Jurkat, Clone E6-1 (cell line): ENCODE measurements at places on chromosomes 6 and 20.

- DNase-seq, result no peak
Measured at GRCh38 chr6:12090714-12091113, 78.6 kb downstream of the HIVEP1 start.

DNA sequence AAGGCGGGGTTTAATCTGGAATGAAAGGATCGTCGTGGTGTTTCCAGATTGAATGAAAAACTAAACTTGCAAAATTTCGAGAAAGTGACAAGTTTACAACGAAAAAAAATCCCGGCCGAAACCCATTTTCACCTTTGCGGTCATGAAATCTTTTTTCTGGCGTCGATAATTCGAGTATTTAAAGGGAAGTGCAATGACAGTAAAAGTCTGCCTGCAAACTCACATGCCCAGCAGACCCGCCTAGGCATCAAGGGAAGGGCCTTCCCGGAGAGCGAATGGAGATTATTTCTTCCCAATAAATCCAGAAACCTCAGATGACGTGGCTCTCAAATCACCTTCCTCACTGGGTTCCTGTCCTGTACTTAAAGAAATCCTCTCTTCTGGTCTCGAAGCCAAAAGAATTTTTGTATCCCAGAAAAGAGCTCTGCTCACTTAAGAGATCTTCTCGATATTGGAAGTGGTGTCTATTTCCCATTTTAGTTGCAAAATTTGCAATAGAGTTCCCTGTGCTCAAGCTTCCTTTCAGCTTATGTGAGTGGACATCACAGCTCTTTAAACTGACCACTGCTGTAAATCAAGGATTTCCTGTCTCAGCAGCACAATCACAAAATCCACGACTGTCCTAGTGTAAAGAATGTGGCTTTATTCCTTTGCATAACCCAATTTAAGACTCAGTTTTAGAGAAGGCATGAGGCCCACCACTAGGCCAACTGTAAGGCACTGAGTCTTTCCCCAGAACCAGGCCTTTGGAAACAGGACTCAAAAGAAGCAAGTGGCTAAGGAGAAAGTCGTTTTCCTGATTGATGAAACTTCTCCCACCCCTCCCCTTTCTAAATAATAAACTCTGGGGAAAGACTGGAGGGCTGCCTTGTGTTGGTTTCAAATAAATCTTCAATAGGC is 3.9 kb downstream of the OLIG3 start:
- no peak for DNase-seq

- no peak for DNase-seq
Measured at GRCh38 chr20:40495956-40496355, 193.1 kb downstream of the MAFB start.

DNA sequence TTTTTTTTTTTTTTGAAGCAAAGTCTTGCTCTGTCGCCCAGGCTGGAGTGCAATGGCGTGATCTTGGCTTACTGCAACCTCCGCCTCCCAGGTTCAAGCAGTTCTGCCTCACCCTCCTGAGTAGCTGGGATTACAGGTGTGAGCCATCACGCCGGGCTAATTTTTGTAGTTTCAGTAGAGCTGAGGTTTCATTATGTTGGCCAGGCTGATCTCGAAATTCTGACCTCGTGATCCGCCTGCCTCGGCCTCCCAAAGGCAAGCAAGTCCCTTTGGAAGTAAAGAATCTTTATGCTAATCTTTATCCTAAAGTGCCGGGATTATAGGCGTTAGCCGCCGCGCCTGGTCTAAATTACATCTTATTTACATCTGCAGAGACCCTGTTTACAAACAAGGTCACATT is 1.5 kb downstream of the PSMG4 start:
- no peak for DNase-seq

GRCh38 chr6:43436577-43437282 is 9.4 kb downstream of the ABCC10 start:
- no peak for DNase-seq

DNA sequence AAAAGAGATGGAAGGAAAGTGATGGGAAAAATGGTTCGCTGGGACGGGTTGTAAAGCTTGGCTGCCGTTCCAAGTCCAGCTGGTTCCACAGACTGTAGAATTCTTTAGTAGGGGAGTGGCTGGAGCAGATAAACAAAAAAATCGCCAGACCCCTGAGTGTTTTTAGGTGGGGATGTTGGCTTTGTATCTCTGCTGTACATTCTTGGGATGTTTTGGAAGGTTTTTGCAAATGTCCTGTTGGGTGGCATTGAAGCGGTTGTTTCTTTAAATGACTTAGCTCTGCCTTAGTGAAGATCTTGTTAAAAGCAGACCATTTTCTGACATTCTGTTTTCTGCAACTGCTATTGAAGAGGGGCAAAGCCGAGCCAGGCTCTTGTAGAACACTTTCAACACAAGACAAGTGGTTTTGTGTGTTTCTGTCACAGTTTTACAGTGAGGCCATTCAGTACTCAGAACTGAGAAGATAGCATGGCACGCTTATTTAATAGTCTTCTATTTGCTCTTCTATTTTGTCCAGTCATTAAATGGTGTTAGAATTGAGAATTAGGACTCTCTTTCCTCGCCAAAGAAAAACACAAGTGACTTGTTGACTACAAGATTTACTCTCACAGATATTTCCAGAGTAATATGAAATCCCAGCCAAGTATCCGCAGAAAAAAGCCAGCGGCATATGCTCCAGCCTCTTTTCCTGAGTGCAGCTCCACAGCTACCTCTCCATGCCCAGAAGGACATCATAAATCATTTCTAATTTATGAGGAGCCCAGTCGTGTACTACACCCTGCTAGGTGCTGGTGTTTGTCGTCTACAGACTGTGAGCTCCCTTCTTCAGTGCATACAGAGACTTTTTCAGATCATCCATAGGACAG is 65.8 kb downstream of the PHACTR2 start:
- no peak for DNase-seq

- no peak for DNase-seq
Measured at GRCh38 chr6:13318821-13319220, 9.5 kb downstream of the TBC1D7 start.

DNA sequence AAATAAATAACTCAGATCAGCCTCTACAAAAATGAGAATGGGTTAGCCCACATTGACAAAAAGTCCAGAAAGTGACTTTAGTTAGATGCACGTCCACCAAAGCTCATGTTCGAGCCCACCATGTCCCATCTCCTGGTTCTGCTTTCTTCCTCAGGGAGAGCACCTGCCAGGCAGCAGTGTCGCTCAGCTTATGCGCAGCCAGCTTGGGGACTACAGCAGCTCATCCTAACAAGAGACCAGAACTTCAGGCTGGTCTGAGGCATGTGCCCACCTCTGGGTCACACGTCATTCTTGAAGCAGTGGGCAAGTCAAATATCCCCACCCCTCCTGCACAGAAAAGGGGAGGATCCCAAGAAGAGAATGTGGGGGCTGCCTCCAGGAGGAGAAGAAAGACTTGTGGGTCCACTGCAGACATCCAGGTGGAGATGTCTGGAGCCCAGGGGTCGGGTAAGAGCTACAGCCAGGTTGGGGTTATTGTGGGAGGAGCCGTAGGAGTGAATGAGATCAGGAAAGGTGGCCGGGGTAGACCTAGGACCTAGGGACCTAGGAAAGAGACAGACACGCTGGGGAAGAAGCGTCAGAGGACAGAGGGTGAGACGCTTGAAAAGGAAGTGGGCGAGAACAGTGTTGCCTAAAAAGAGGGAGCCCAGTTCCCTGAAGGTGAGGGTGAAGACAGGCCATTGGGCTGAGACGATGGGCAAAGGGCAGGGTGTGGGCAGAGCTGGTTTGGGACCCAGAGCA is 52.5 kb downstream of the SSR1 start:
- DNase-seq, result no peak

DNA sequence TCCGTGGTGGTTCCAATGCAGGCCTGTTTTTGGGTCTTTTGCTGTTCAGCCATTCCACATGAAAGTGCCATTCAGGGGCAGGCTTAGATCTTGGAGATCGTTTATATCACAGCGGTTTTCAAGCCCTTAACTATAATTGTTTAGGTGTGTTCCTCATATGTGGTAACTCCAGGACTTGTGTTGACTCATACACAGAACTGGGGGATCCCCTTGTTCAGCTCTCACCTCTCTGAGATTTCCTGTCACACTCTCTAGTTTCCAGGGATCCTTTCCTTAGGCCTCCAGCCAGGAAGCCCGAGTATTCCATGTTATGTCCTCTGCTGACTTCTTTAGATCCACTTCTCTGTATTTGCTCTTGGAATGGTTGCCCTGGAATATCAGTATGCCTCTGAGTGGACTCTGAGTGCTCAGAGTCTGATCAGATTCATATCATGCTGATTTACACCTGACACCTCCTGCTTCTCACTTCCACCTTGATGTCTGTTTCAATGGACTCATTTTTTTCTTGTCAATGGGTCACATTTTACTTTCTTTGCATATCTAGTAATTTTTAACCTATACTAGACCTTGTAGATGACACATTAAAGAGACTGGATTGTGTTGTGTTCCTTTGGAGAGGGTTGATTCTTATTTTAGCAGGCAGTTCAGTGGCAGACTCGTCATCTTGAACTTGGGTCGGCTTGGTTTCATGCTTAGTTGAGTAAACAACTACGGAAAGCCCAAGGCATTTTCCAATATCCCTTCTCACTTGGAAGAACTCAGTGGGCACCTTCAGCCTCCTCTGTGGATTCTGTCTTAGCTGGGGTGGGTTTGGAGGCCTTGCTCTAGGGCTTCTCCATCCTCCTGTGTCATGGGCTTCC is 13.1 kb downstream of the NTSR1 start:
- no peak for DNase-seq

DNA sequence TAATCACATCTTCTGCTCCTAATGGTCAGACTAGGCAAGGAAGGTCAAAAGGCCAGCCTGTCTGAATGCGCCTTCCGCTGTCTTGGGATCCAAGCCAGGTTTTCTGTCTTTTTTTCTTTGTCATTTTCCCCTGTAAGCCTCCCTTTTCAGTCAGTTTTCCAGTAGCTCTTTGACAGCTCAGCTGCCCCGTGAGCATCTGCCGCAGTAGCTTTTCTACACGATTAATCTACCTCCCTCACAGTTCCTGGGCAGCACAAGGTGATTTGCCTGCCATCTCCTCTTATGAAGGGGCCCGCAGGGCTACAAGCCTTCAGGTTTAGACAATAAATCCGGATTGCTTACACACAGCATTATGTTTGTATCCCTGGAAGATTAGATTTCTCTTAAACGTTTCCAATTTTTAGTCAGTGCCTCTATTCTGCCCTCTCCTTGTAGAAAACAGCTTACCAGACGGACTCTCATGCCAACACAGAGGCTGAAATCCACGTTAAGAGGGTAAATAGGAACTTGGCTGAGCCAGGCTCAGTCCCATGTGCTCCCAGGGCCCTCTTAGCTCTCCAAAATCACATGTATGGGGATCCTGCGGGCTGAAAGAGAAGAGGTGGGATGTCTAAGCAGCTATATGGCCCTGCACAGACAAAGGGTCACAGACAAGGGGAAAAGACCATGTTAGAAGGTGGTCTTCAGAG is 77.2 kb downstream of the LY86 start:
- no peak for DNase-seq

DNA sequence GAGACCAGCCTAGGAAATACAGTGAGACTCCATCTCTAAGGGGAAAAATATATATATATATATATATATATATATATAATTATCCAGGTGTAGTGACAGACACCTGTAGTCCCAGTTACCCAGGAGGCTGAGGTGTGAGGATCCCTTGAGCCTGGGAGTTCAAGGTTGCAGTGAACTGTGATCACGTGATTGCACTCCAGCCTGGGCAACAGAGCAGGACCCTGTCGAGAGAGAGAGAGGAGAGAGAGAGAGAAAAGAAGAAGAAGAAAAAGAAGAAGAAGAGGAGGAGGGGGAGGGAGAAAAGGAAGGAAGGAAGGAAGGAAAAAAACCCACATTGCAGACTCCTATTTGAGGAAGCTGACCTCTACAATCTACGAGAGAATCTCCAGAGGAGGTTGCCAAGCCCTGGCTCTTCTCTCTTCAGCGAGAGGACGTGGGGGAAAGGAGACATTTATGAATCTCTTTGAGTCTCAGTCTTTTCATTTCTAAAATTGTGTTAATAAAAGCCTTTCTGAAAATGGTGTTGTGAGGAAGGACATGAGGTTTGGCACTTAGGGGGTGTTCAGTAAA is 49.7 kb downstream of the COL11A2 start:
- no peak for DNase-seq

DNA sequence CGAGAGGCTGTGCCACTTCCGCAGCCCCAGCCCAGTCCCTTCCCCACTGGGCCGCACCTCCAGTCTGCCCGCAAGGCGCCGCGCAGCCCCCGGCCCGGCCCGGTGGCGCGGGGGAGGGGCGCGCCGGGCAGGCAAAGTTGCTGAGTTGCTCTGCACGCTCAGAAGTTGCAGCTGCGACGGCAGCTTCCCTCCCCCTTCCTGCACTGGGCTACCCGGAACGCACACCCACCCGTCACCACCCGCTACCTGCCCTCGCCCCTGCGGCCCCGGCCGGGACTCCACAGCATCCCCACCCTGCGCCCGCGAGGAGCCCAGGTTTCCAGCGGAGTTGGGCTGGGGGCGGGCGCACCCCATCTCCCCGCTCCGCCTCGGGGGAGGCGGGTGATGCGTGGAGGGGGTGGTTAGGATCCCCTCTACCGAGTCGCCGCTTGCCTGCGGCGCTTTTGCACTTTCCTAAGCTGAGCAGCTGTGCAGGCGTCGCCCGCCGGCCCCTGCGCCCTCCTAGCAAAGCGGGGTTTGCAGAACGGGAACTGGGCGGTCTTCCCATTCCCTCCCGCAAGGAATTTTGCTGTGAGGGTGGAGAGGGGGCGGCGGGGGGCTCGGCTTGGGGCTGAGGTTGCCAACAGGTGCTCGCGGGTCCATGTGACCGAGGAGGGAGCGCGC is 55.9 kb upstream of the RREB1 start:
- DNase-seq, result peak; percentile 60

- no peak for DNase-seq
Measured at GRCh38 chr20:59299945-59300332, 472 bp upstream of the EDN3 start.

DNA sequence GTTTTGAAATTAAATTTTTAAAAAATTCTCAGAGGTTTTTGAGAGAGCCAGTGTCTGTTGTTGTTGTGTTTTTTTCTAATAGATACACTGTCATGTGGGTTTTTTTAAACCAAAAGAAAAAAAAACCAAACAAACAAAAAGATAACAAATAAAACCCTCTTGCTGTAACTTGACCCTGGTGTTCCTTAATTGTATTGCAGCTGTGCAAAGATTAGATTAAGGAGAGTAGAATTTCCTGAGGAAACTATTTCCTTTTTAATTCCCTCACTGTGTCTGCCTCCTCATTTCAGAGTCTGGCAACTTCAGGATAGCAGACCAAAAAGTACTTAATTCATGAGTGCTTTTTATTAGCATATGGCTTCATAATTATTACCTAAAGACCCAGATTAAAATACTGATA is 281.9 kb downstream of the EPM2A start:
- DNase-seq, result no peak

GRCh38 chr6:136890986-136891385 is 31.1 kb upstream of the SLC35D3 start:
- no peak for DNase-seq

DNA sequence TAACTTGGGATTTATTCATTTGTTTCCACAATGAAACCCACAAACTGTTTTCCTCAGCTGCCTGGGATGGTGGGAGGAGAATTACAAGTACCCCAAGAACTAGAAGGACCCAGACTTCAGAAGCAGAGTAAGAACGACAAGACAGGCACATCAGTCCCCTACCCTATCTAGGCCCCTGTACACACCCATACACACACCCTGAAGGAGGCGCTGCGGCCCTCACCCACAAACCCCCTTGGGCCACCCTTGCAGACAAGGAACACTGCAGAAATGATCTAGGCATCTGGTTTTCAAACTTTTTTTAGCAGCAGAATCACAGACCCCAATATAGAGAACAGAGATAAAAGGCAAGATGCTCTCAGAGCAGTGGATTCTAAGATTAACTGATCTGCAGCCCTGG is 55.0 kb downstream of the TRERF1 start:
- DNase-seq, result no peak

GRCh38 chr6:44456070-44456965 is 68.8 kb downstream of the CDC5L start:
- peak; percentile 42 for DNase-seq
